ENCODE measurements at places on chromosomes 2 and 18.

GRCh38 chr2:25685741-25686140, 12.4 kb upstream of the DTNB start:
- DNase-seq = no peak

DNA sequence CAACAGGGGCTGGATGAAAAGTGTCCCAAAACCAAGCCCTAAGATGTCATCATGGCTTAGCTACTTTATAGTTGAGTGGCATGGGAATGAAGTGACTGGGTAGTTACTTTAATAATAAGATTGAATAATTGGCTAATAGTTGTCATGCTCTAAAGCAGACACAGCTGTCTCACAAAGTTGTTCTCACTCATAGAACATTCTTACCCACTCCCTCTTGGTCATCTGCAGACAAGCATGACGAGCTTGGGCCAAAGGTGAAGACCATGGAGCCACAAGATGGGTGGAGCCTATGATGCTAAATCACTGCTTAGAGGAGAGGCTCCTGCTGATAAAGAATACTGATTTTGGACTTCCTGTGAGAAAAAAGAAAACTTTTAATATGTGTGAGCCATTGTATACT, 62.4 kb upstream of the MMADHC start:
- no peak for DNase-seq

DNA sequence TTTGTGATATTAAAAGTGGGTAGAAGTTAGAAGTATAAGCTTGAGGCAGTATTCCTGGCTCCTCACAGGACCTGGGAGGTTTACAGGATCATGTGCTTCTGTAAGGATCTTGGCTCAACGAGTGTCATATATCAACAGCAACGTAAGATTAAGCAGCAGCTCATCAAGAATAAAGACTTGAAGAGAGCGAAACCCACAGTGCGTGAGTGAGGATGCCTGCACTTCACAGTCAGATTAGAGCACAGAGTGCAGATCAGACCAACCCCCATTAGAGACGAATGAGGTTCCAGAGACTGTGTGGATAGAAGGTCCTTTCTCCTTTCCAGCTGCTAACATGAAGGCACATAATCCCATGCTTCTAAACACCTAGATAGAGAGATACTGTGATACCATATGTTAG, 1656.7 kb upstream of the NXPH2 start:
- DNase-seq = no peak

DNA sequence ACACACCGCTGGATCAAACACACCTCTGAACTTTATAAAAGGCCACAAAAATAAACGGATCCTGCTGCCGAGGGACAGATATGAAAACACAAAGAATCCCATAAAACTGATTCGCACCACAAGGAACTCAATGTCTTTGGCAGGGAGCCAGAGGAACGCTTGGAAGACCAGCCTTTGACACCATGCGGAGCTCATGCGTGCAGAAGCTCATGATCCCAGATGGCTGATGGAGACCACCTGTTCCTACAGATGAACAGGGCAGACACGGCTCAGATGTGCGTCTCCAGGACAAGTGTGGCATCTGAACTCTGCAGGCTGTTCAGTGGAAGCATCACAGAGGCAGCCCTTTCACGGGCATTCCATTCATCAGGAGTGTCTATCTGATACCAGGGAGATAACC, 24.9 kb downstream of the COPS9 start:
- no peak for DNase-seq

DNA sequence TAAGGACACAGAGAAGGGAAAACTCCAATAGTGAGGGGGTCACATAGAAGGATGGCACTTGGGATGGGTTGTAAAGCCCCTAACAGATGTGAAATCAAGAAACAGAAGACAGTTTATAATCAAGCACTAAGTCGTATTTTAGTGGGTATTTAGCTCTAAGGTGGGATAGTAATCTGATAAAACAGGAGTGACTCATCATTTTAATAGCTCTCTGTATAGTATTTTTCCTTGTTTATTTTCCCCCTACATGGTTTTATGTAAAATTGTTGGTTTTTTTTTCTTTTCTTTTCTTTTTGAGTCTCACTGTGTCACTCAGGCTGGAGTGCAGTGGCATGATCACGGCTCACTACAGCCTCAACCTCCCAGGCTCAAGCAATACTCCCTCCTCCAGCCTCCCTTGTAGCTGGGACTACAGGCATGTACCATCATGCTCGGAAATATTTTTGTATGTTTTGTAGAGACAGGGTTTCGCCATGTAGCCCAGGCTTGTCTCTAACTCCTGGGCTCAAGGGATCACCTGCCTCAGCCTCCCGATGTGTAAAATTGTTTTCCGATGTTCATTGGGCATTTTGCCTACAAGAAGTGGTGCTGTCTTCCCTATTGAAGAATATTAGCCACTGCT, 142.6 kb upstream of the SERPINE2 start:
- no peak for DNase-seq
